ENCODE measurements at places on chromosomes 2 and 18. TPM values are rescaled to one million over a fixed set of nuclear protein-coding genes. Genes with fewer than 3 reads are reported as not detected.

GRCh38 chr2:104572834-104573233 is 281.1 kb upstream of the POU3F3 start:
- DNase-seq: no peak

GRCh38 chr2:20575414-20575813 is 75.5 kb downstream of the HS1BP3 start:
- no peak for DNase-seq

DNA sequence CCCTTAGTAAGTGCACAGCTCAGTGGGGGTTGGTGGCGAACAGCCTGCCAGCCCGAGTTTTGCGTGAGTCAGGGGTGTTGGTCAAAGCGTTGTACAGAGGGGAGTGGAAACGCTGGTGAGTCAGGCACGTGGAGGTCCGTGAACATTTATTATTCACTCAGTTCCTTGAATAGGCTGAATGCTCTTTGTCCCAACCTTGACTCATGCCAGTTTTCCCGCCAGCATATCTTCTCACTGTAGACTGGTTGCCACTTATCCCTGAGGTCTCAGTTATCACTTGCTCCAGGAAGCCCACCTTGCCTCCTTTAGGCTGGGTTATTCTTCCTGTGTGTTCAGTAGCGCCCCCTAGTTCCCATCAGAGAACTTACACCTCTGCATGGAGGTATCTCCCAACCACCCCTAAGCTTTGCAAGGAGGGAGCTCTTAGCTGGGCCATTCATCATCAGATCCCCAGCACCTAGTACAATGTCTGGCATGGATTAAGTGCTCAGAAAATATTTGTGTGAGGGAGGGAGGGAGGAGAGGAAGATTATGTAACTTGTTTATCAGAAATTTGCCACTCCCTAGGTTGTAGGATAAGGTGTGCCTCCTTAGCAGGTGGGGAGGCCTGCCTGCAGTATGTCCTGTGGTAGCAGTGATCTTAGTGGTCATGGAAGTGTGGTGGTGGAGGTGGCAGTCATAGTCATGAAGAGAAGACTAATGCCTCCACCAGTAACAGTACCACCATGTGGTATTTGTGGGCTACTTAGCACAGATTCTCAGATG is 72.1 kb downstream of the CABLES1 start:
- DNase-seq: no peak

DNA sequence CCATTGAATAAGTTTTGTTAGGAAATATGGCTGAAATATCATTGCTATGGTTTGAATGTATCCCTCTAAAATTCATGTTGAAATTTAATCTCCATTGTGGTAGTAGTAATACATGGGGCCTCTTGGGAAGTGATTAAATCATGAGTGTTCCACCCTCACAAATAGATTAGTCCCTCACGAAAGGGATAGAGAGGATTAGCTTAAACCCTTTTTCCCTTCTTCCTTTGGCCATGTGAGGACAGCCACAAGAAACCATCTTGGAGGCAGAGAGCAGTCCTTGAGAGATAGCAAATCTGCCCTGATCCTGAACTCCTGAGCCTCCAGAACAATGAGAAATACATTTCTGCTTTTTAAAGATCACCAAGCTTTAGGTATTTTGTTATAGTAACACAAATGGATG is 274.2 kb downstream of the CDH19 start:
- DNase-seq: no peak

DNA sequence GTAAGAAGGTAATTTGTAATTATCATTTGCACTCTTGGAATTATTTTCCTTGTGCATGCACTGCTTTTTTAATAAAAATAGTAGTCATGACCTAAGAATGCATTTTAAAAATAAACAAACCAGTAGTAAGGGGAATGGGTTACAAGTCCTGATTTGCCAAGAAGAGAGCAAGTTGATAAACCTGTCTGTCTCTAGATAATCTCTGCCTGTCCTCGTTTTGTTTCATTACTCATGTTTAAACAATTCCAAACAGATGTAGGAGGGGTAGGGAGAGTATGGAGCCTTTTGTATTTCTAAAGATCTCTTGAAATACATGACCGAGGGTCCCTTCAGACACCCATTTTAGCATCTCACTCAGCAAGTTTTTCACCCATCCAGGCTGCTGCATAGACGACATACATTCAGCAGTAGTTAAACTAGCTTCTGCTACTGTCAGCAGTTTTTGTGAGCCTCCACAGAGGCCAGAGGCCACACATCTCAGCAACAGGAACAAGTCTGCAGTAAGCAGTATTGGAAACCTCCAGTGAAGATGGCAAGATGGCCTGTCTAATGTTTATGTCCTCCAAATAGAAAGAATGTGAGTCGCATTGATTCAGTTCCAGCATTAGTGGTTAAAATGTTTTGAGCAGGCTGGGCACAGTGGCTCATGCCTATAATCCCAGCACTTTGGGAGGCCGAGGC is 2.3 kb upstream of the EXOC6B start:
- DNase-seq: no peak

DNA sequence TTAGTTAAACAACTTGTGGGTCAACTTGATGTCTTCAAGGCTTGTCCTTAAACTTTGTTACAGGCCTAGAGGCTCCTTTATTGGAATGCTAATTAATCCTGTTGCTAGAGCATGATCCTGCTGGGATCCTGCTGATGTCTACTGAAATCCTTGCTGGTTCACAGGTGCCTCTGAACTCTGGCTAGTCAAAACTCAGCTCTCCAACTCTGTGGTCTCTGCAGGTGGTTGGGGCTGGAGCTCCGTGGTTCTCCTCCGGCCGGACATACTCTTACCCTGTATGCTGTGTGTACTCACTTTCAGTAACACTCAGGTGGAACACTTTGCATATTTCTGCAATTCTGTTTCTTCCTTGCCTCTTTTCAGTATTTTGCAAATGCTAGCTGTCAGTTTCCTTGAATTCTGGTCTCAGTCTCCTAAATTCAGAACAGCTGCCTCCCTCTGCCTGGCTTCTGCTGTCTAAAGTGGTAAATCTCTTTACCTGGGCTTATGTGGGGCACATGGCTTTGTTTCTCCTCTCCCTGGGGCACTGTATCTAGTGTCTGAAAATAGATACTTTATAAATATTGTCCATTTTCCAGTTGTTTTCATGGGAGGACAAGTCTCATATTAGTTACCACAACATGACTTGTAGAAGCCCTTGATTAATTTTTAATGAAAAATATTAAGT is 113.0 kb downstream of the ATP9B start:
- DNase-seq: no peak

DNA sequence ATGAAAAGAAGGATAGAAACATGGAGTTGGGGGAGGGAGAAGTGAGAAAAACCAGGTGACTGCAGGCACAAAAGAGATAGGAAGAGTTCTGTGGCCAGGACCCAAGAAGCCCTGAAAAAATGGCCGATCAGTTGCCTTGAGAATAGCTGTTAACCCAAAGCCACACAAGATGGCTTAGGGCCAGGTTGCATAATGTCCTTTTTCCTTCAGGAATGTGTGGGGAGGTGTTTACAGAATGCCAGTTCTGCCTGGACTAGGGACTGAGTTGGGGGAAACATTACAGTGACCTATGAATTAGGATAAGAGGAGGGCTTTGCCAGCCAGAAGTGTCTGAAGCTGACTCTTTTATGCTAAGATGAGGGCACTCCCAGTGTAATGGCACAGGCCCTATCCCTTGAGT is 17.1 kb downstream of the FAM110C start:
- no peak for DNase-seq

DNA sequence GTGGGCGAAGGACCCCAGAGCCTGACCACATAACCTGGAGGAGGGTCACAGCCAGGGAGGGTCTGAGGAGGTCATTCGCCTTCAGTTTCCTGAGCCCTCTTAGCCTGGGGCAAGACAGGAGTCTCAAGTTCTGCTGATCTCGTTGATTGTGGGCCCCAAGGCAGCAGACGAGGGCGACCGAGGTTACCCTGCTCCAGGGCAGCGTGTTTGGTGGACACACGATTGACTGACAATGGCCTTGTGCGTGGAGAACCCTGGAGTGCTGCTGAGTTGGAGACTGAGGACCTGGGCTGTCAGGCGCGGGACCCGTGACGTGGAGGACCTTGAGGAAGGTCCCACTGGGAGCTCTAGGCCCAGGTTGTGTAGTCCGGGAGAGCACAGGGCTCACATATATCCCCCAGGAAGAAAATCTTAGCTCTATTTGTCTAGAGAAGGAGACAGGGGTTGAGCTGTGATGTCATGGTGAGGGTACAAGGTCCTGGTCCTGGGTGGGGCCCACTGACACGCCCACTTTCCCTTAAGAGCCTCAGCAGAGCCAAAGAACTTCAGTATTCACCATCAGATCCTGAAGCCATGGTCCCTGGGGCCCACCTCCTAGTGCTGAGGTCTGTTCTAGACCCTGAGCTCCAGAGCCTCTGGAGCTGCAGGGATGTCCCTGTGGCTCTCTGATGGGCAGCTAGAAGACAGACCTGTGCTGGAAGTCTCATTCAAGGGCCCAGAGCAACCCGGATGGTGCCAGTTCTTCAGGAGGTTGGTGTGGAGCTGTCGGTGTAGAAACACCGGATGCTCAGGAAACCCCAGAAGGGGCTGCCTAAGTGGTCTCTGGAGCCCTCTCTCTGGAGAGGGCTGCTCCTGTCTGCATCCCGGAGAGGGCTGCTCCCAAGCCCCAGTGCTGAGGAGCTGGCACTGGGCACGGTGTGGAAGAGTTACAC is 53.1 kb downstream of the DYSF start:
- DNase-seq: no peak

- no peak for DNase-seq
Observed at GRCh38 chr18:59839246-59839645, 60.5 kb upstream of the PMAIP1 start.

- no peak for DNase-seq
Observed at GRCh38 chr18:34757666-34758065, 47.6 kb downstream of the DTNA start.

- DNase-seq: no peak
Observed at GRCh38 chr2:190765386-190766173, 115.0 kb upstream of the GLS start.

DNA sequence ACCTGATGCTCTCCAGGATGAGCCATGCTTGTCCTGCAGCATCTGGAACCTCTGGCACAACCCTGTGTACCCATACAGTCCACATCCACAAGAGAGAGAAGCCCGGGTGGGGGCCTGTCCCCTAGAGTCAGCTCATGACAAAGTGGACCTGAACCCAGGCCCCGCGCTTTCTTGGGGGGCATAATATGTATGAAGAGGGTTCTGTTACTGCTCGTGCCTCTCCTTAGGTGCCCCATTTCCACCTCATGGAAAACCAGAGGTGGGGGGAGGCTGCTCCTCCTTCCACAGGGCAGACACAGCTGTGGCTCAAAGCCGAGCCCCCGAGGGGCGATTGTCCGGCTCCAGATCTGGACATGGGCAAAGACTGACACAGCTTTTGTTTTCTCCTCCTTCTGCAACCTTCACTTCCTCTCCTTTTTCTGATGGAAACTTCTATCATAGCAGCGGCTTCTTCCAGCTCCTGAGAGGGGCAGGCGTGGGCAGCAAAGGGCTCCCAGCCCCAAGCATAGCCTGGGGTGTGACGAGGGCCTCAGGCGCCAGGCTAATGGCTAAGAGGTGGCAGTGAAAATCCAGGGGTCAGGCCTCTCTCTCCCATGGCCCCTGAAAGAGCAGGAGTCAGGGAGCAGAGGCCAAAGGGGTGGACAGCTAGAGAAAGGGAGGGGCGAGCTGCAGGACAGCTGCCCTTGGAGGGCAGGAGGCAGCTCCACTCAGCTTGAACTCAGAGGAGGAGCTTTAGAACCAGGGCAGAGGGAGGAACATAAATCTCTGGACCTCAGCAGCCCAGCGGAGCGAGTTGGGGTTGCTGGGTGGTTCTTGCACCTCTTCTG is 155.5 kb downstream of the ZFP36L2 start:
- DNase-seq: no peak

- DNase-seq: no peak
Observed at GRCh38 chr18:7062811-7063210, 54.8 kb downstream of the LAMA1 start.

DNA sequence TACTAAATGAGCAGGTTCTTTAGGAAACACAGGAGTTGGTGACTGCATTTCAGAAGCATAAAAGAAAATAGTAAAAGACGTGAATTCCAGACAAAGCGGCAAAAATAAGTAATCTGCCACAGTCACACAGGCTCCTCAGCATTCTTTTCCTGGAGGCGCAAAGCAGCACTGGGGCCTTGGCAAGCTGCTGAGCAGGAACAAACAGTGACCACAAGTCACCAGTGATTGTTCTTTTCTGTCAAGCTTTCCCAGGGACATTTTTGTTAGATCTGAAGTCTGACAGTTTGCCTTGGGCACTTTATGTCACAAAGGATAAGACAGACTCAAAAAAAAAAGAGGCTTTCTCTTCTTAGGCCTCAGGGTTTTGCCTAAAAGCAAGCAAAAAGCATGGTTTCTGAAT is 216.2 kb downstream of the CDH20 start:
- no peak for DNase-seq

DNA sequence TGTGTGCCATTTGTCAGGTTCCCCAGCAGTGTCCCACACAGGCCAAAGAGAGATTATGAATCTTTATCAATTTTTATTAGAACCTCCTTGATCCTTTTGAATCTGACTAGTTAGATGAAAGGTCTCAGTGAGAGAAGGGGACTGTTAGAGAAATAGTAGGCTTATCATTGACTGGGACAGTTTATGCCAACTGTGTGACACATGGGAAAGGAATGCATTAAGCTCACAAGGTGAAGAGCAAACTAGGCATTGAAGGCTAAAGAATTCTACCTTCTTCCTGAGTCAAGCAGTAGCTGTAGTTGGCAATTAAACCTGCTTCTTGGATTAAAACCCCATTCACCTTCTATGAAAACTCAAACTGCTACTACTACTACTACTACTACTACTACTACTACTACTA is 389.6 kb upstream of the CDH19 start:
- DNase-seq: no peak

DNA sequence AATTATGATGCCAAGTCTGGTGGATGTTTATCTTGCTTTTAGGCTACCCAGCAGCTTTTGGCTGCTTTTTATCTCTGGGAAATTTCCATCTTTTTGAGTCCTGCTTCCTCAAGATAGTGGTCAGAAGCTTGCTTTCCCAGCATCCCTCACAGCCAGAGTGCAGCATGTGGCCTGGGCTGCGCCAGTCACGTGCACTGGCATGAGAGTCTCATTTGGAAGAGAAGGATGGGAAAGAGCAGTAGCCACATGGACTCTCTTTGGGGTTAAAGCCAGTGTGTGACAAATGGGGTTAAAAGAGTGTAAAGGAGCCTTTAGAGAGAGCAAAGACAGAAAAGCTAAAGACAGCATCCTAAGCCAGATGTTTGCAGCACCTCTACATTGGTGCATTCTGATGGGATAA is 12.7 kb downstream of the GPR39 start:
- no peak for DNase-seq

DNA sequence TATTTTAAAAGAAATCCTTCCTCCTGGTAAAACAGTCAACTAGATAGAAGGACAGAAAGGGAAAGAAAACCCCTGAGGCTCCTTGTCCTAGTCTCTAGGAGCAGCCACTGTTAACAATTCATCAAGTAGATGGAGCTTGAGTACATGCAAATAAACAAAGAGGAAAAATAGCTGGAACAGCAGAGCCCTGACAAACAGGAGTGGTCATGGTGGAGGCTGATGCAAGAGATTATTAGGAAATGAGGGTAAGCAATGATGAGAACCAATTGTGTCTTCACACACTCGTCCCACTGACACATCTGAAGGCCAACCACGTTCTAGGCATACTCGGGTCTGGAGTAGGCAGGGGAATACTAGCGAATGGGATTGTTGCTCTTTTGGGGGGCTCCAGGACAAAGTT is 9.2 kb downstream of the DLGAP1 start:
- DNase-seq: no peak

Gene RSAD2
- 1.6 TPM for total RNA-seq

Gene ANTXR1
- total RNA-seq: 35.4 TPM

Gene SLC14A1
- total RNA-seq: 9.8 TPM

Gene CNRIP1
- 17.9 TPM for total RNA-seq

Gene GCG
- total RNA-seq: not detected

Gene DNAJC5G
- total RNA-seq: 1.3 TPM

Gene GALNT5
- 0.97 TPM for total RNA-seq

Gene CHST9
- total RNA-seq: 0.21 TPM

Gene GKN1
- not detected for total RNA-seq

Gene RUFY4
- total RNA-seq: not detected

Gene RGPD8
- total RNA-seq: 13.7 TPM

All from right cardiac atrium (tissue), 5 donors.